ENCODE measurements at places on chromosomes 6 and 20. TPM values are rescaled to one million over a fixed set of nuclear protein-coding genes. Genes with fewer than 3 reads are reported as not detected.

Gene PTCRA
- polyA plus RNA-seq: not detected

Gene ENPP4
- polyA plus RNA-seq: 5.4 TPM

Gene ALDH8A1
- polyA plus RNA-seq: 0.15 TPM

Gene NMBR
- not detected for polyA plus RNA-seq

Gene C2
- polyA plus RNA-seq: 29.6 TPM

Gene SLC35D3
- not detected for polyA plus RNA-seq

Gene LIME1
- 34.4 TPM for polyA plus RNA-seq

Gene NTSR1
- 0.34 TPM for polyA plus RNA-seq

Gene DDX43
- 1.6 TPM for polyA plus RNA-seq

Gene SLC17A1
- polyA plus RNA-seq: not detected

Gene ADGRF4
- polyA plus RNA-seq: not detected

Gene INSM1
- 2.2 TPM for polyA plus RNA-seq

Gene VSTM2L
- 0.81 TPM for polyA plus RNA-seq

Gene ASF1A
- polyA plus RNA-seq: 10.5 TPM

Gene MYBL2
- polyA plus RNA-seq: 12.4 TPM

Gene CLPSL1
- not detected for polyA plus RNA-seq

Gene DNAH8
- polyA plus RNA-seq: under 0.01 TPM

Gene ABHD16B
- not detected for polyA plus RNA-seq

Gene NOX3
- not detected for polyA plus RNA-seq

Gene THBS2
- 4.7 TPM for polyA plus RNA-seq

Gene C6orf118
- polyA plus RNA-seq: not detected

Gene RNF217
- 0.67 TPM for polyA plus RNA-seq

Gene DEF6
- 4.7 TPM for polyA plus RNA-seq

Gene KIF13A
- 24.9 TPM for polyA plus RNA-seq

Gene MLN
- polyA plus RNA-seq: 264 TPM

Gene TMX4
- 4.7 TPM for polyA plus RNA-seq

Gene GHRH
- polyA plus RNA-seq: not detected

Gene RSPO3
- polyA plus RNA-seq: 6.7 TPM

Gene GABBR1
- 12.2 TPM for polyA plus RNA-seq

Gene GFRA4
- not detected for polyA plus RNA-seq

Gene EMILIN3
- 1.0 TPM for polyA plus RNA-seq

Gene LRP11
- polyA plus RNA-seq: not detected

Gene GLO1
- polyA plus RNA-seq: 80.7 TPM

Gene VPS16
- polyA plus RNA-seq: 29.9 TPM

Gene LY6G5C
- 3.8 TPM for polyA plus RNA-seq

Gene CTAGE9
- not detected for polyA plus RNA-seq

Gene GSTA3
- polyA plus RNA-seq: not detected

Gene NKAIN2
- polyA plus RNA-seq: 0.19 TPM

Gene ZNF311
- 0.61 TPM for polyA plus RNA-seq

Gene GGTLC1
- polyA plus RNA-seq: not detected

Gene NPBWR2
- polyA plus RNA-seq: not detected

Gene PRELID3B
- 114 TPM for polyA plus RNA-seq

Gene SYNDIG1
- 0.90 TPM for polyA plus RNA-seq

Gene GPR6
- polyA plus RNA-seq: not detected

Gene MOXD1
- 2.5 TPM for polyA plus RNA-seq

Gene GID8
- 16.5 TPM for polyA plus RNA-seq

Gene UNC5CL
- polyA plus RNA-seq: 57.7 TPM

Gene SLC32A1
- polyA plus RNA-seq: not detected

Gene KCNK17
- not detected for polyA plus RNA-seq

Gene VWA7
- polyA plus RNA-seq: 2.9 TPM

Gene ANKEF1
- 6.5 TPM for polyA plus RNA-seq

Gene CALHM4
- not detected for polyA plus RNA-seq

All from small intestine (tissue), 16 donors.